ENCODE measurements at places on chromosomes 12 and 14. TPM values are rescaled to one million over a fixed set of nuclear protein-coding genes. Genes with fewer than 3 reads are reported as not detected.

Gene SMCO2
- 0.34 TPM for total RNA-seq

Gene CAPZA3
- not detected for total RNA-seq

Gene TMEM119
- total RNA-seq = not detected

Gene TSPAN11
- total RNA-seq = 7.4 TPM

Gene PTPN6
- 3.3 TPM for total RNA-seq

Data from dermis lymphatic vessel endothelial cell (primary cell).